ENCODE measurements at places on chromosomes 5 and 9.

DNA sequence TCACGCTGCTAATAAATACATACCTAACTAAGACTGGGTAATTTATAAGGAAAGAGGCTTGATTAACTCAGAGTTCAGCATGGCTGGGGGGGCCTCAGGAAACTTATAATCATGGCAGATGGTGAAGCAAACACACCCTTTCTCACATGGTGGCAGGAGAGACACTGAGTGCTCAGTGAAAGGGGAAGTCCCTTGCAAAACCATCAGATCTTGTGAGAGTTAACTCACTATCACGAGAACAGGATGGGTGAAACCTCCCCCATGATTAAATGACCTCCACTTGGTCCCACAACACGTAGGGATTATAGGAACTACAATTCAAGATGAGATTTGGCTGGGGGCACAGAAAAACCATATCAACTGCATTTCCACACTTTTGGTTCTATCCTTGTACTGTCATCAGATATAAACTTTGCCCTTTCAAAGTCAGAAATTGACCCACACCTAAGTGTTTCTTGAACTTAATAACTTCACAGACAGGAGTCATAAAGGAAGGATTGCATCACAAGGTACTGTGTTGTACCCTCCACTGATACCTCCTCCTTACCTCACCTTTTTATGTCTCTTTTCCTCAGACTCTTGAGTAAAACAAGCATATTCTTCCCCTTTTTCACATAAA lies 319.1 kb upstream of the PIK3R1 start:
- no peak for DNase-seq

DNA sequence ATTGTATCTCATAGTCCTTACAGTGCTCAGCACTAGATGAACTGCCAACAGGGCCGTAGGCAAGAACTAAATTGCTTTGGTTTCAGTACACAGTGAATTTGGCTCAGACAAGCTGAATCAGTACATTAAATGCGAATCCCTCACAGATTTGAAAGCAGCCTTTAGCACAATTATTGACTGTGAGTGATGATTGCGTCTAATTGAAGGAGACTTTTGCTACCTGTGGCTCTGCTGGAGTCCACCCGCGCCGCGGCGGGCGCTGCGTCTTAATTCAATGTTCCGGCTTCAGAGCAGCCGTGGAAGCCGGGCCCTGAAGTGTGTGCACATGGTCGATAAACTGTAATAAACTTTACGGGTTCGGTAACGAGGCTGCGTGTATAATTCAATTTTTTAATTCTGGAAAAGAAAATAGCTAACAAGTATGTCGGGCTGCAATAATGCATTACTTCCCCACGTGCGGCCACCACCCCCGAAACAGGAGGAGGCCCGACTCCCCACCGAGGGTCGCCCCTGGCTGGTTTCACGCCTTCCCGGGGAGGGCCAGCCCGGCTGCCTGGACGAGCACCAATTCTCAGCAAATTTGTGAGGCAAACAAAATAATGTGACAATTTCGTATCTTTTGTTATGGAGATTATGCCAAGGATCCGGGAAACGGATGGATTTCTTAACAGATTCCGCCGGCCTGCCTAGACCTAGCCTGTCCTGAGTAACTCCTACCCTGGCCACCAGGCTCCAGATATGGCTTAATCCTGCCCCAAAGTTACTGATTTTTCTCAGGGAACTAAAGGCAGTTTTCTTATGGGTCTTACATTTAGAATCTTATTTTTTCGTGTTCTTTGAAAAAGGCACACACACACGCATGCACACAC lies 269.4 kb upstream of the IRX1 start:
- no peak for DNase-seq

DNA sequence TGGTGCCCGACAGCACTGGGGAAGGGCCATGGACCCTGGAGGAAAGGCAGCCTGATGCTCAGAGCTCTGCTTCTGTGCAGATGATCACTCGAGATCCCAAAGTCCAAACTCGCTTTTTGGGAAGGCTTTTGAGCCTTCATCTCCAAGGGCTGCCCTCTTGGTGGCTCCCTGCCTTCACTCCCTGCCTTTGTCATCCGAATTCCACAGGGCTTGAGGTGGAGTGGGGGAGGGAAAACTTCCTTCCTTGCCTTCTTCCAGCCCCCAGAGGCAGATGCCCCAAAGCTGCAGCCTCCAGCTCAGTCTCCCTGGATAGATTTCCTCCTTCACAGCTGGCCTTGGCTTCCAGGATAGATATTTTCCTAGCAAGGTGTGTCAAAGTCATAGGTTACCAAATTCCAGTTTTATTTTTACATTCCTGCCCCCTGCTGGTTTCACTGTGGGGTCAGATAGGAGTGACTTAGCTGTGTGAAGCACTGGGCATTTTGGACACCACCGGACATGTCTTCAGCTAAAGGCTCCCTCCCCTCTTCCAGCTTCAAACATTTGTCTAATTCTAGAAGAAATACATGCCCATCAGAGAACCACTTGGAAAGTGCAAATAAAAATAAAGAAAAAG lies 268.2 kb downstream of the HSPA4 start:
- DNase-seq: no peak

- DNase-seq: no peak
Observed at GRCh38 chr5:167050568-167051401, 1240.7 kb upstream of the WWC1 start.

DNA sequence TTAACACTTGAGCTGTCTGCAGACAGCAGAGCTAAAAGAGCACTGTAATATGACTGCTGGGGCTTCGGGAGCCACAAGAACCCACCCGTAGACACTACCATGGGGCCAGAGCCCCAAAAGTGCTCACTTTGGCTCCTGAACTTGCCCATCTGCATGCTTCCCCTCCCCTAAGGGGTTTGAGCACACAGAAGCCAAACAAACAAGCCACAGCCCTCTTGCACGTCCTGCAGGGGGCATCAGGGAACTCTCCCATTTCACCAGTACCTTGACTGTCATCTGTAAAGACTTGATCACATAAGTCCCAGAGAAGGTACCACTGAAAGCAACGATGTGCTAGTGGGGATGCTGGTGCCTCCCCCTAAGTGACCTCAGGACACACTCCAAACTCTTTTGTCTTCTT lies 681.8 kb downstream of the SEMA5A start:
- no peak for DNase-seq

GRCh38 chr5:26945901-26946300 lies 92.5 kb downstream of the CDH9 start:
- DNase-seq: no peak

GRCh38 chr5:142544946-142545649 lies 140.8 kb downstream of the FGF1 start:
- DNase-seq: no peak

GRCh38 chr5:74085186-74085585 lies 459.2 kb downstream of the ARHGEF28 start:
- DNase-seq: no peak

GRCh38 chr5:91103353-91104061 lies 279.6 kb downstream of the ARRDC3 start:
- DNase-seq: no peak

GRCh38 chr5:71782771-71783770 lies 64.0 kb downstream of the CARTPT start:
- peak; percentile 86 for DNase-seq

GRCh38 chr9:18002718-18003438 lies 424.0 kb downstream of the SH3GL2 start:
- no peak for DNase-seq

DNA sequence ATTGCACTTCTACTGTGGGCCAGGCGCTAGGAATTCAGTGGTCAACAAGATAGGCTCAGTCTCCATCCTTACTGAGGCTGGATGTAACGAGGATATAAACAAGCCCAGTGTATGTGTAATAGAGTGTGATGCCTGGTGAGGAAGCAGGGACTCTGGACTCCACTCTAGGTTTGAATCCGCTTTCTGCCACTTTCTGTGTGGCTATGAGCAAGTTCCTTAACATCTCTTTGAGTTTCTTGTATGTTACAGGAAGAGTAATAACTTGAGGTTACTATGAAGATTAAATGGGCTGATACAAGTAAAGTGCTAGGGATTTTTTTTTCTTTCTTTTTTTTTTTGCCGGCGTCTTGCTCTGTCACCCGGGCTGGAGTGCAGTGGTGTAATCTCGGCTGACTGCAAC lies 12.4 kb downstream of the DOCK2 start:
- DNase-seq: no peak

DNA sequence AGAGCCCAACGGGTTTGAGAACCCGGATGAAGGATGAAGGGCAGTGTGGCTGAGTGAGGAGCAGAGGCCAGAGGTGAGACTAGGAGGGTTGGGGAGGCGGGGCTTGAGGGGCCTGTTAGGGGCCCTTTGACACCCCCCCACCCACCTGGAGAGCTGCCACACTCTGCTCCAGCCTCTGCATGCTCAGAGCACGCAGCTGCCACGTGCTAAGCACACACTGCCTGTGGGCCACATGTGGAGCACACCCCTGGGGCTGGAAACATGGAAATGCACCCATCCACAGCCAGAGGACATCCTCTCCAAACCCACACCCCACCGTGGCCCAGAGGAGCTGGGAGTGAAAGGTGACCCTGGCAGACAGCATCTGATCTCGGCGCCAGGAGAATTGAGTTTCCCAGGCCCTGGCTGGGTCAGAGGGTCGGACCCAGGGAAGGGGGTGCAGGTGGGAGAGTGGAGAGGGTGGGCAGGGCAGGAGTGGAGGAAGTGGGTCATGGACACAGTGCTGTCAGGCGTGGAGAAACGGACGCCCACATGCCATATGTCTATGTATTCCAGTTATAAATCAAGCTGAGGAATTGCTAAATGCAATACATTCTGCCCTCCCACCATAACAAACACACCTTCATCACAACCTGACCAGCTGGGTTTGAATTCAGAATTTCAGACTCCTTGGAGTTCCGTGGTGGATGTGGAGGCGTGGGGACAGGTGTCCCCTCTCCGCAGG lies 5.9 kb downstream of the DNM1 start:
- no peak for DNase-seq

DNA sequence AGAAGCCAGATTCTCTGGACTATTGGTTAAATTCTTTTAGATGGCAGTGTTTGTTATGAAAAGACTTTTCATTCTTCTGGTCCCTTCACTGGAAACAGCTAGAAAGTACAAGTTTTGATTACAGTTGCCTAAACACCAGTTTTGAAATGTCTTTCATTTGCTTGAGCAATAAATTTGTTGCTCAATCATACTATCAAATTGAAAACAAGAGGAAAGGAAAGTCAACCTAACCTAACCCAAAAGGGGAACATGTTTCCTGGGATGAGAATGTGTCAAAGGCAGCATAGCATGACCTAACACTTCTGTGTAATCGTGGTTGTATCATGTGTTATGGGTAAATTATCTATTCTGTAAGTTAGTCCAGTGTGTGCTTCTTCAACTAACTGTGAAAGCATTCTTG lies 213.2 kb downstream of the TMC1 start:
- no peak for DNase-seq

GRCh38 chr5:42750507-42750906 lies 6.1 kb upstream of the CCDC152 start:
- DNase-seq: no peak

GRCh38 chr9:113590991-113591898 lies 127.7 kb downstream of the RGS3 start:
- DNase-seq: peak; percentile 88

DNA sequence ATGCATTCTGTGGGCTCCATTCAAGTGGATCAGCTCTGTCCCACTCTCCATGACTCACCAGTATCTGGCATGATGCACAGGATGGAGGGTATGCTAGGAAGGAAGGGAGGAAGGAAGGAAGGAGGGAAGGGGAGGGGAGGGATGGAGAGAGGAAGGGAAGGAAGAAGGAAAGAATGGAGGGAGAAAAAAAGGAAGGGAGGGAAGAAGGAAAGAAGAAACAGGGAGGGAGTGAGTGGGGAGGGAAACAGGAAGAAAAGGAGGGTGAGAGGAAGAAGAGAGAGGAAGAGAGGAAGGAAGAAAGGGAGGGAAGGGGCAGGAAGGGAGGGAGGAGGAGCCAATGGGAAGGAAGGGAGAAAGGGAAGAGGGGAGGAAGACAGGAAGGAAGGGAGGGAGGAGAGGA lies 5.3 kb upstream of the BARHL1 start:
- no peak for DNase-seq

- DNase-seq: no peak
Observed at GRCh38 chr5:139951296-139951924, 91.7 kb downstream of the NRG2 start.

DNA sequence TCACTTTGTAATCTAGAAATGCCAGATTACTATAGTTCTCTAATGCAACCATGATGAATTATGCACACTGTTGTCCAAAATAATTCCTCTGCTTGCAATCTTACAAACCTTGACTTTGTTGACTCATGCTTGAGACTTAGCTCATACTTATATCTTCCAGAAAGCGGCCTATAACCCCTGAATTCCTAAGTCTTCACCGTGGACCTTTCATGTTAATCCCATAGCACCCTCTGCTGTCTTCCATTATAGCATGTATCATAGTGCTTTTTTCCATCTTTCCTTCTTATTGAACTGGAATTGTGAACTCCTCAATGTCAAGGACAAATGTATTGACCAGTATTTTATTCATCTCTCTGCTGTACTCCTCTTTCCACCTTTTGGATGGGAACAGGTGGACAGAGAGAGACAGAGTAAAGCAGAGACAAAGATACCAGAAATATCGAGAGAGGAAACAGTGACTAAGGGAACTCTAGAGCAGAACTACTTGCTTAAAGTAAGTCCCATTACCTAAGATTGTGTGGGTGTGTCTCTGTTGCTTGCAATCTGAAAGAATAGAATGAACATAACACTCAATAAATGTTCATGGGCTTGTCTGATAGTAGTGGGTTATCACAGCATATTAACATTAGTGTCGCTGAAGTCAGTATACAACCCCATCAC lies 110.0 kb downstream of the LURAP1L start:
- no peak for DNase-seq

DNA sequence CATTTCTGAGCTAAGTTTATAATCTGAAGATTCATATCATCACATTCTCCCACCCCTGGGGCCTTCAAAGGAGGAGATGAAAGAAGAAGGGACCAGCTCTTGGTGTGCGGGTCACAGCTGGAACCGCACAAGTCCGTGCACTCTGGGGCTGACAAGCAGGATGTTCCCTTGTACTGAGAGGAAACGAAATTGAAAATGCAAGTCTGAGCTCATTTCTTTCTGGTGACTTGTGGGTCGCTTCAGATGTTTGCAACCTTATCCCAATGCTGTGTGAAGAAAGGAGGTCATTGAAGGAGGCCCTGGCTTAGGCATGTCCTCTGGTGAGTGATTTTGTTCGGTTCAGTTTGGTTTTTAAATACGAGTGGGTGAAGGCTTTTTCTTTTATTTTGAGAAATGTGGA lies 59.6 kb downstream of the C9orf152 start:
- DNase-seq: no peak

DNA sequence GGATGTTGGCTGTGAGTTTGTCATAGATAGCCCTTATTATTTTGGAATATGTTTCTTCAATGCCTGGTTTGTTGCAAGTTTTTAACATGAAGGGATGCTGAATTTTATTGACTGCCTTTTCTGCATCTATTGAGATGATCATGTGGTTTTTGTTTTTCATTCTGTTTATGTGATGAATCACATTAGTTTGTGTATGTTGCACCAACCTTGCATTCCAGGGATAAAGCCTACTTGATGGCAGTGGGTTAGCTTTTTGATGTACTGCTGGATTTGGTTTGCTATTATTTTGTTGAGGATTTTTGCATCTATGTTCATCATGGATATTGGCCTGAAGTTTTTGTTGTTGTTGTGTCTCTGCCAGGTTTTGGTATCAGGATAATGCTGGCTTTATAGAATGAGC lies 225.6 kb downstream of the PCSK1 start:
- DNase-seq: no peak
